Forelimb muscle (tissue), 1 donor: ENCODE measurements at places on chromosomes 3 and 15. TPM values are rescaled to one million over a fixed set of nuclear protein-coding genes. Genes with fewer than 3 reads are reported as not detected.
A peak's percentile ranks its signal among the peaks of the same experiment; 100 is the strongest.

GRCh38 chr3:153885359-153885758, 235.8 kb upstream of the ARHGEF26 start:
- no peak for DNase-seq

GRCh38 chr3:197454014-197454413, 101.8 kb downstream of the BDH1 start:
- DNase-seq, result no peak

Gene TGM5
- polyA plus RNA-seq, result 0.16 TPM

GRCh38 chr3:51311055-51311454, 74.0 kb upstream of the MANF start:
- no peak for DNase-seq

GRCh38 chr3:130430266-130430665, 84.8 kb downstream of the COL6A5 start:
- peak; percentile 46 for DNase-seq

DNA sequence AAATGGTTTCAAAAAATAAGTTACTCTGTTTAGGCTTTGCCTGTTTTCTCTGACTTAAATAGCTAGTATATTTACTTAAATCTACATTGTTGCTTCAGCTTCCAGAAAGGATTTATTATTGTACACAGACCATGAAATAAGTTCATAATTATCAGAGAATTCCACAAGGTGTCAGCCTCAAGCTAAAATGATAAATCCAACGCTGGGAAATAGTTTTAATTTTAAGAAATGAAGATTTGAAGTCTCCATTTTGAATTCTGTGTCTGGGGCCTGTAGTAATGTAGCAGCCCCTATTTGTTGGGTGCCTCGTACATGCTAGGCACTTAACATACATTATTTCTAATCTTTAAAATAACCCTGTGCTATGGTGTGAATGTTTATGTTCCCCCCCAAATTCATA, 92.6 kb upstream of the KCNMB2 start:
- no peak for DNase-seq

- DNase-seq, result no peak
These were observed 3.1 kb upstream of the CERS3 start for GRCh38 chr15:100531823-100532327.

- DNase-seq, result no peak
These were observed 15.2 kb downstream of the GK5 start for GRCh38 chr3:142210144-142210543.

Gene DLEC1
- polyA plus RNA-seq, result 0.59 TPM

GRCh38 chr3:141528800-141529199, 42.0 kb downstream of the RASA2 start:
- no peak for DNase-seq

Gene LRRC31
- not detected for polyA plus RNA-seq

DNA sequence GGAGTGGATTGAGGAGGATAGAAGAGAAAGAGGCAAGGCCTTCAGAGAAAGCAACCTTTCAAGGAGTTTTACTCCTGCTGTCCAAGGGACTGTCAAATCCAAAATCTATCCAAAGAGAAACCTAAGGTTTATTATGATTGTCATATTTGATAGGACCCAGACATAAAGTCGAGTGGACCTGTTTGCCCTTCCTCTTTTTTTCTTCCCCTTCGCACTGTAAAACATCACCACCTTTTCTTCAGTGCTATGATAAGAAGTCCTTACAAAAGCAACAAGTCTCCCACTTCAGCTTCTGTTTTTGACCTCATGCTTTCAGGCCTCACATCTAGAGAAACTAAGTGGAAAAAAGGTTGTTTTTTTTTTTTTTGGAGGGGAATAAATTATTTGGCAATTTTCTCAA, 73.0 kb downstream of the TRPC1 start:
- no peak for DNase-seq

DNA sequence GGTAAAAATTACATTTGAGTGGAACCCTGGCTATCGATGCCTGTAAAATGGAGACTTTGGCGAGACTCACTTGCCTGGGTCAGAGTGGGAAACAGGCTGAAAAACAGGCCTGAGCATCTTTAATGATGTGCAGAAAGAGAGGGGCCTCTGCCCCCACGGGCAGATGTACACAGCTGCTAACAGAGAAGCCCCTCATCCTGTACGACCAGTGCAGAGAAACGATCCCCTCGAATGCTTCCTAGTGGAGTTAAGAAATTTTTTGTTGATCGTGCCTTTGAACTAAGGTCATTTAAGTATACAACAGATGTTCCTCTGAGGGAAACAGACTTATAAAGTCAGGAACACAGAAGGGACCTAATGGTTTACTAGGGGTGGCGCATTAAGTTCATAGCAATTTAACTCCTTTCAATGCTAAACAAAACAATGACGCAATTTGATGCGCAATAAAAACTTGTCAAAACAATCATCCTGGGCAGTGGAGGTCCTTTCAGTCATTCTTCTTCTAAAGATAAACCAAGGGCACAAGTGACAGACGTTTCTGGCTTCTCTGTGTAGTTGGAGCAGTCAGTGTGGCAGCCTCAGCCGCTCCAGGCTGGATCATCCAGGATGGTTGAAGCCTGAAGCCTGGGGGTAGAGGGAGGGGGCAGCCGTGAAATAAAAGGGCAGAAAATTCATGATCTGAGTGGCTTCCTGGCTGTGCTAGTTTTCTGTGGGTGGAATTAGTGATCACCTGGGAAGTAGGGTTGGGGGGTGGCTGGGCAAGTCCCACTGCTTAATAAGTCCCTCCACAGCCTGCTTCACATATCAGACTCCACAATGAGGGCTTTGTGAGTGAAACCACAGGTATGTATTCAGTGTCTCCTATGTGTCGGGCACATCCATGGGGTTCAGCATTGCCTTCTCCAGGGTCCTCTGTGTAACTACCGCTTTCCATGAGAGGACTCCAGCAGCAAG, 50.8 kb upstream of the MRPS22 start:
- DNase-seq, result no peak

Gene MRPS11
- polyA plus RNA-seq, result 42.7 TPM

DNA sequence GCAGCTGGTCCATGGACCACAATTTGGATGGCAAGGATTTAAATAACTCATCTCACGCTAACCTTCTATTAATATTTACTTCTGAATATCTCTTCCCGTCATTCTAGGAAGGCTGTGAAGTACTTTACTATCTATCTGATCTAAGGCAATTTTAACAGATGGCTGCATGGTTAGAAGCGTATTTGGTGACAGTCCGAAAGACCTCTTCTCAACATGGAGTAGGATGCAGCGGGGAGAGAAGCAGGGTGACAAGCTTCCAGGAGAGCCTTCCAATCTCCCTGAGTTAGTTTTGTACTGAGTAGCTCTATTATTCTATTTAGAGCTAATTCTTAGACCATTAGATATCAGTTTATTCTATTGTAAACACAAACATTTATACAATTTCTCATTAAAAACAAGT, 309.4 kb downstream of the PLCL2 start:
- DNase-seq, result no peak

DNA sequence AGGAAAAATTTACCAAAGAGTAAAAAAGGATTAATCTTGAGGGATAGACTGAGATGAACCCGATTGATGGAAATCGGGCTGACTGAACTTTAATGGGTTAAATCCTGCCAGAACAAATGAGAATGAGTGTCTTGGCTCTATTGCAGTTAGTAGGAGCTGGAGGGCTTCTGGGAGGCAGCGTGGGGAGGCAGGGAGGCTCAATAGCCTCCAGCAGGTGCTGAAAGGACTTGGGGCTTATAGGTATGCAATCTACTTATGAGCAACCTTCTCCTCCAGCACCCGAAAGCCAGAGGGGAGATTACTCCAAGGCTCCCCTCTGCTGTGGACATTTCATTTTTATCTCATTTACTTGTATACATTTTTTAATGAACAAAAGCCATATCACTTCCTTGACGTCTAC, 1.0 kb upstream of the CRYBG3 start:
- DNase-seq, result no peak

DNA sequence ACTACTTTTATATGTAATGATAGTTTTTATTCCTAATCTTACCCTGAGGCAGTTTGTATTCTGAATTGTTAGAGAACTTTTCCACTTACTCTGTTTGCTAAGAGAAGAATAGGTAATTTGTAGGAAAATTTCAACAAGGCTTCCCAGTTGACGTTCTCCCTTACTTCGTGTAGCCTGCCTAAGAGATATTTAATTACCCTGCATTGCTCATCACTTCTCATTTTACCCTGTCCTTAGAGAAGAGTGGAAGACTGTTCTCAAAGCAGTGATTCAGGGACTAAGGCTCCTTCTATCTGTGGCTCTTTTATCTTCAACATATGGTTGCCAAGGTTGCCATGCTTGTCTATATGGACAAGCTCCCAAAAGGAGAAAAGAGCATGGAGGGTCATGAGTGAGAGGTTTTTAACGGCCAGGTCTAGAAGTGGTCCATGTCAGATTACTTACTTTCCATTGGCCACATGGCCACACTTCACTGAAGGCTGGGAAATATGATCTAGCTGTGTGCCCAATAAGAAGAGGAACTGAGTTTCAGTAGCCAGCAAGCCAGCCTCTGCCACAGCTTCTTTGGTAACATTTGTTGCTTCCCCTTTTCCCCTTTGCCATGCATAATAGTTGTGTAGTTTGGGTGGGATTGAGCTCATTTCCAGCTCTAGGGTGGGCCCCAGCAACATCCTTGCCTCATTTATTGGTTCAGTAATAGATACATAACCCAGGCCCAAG, 22.1 kb downstream of the PDE8A start:
- no peak for DNase-seq

DNA sequence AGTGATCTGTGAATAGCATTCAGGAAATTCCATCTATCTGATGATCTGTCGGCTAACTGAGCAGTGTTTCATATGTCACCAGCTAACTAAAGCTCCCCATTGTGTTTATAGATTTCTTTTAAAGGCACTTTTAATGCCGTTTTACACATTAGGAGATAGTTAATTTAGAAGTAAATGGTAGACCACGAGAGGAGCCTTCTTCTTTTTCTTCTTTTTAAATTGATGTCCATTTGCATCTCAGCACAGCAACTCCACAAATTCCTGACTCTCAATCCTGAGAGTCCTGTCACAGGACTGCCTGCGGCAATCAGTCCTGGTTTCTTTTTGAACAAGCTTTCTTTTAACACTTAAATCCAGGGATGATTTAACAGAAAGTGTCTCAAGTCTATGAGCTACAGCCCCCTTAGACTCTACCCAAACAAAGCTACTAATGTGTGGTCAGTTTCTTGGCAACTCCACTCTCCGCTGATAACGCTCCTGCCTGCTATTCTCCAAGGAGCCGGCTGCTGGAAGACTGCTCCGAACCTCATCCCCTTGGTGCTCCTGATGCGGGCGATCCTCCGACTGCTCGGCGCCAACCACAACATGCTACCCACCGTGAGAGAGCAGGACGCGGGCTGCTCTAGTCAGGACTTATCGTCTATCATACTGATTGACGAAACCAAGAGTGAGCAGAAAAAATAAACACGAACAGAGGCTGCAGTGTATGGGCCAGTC, 421.4 kb downstream of the MECOM start:
- no peak for DNase-seq

- DNase-seq, result no peak
These were observed 16.2 kb upstream of the CCR9 start for GRCh38 chr3:45870099-45870498.

DNA sequence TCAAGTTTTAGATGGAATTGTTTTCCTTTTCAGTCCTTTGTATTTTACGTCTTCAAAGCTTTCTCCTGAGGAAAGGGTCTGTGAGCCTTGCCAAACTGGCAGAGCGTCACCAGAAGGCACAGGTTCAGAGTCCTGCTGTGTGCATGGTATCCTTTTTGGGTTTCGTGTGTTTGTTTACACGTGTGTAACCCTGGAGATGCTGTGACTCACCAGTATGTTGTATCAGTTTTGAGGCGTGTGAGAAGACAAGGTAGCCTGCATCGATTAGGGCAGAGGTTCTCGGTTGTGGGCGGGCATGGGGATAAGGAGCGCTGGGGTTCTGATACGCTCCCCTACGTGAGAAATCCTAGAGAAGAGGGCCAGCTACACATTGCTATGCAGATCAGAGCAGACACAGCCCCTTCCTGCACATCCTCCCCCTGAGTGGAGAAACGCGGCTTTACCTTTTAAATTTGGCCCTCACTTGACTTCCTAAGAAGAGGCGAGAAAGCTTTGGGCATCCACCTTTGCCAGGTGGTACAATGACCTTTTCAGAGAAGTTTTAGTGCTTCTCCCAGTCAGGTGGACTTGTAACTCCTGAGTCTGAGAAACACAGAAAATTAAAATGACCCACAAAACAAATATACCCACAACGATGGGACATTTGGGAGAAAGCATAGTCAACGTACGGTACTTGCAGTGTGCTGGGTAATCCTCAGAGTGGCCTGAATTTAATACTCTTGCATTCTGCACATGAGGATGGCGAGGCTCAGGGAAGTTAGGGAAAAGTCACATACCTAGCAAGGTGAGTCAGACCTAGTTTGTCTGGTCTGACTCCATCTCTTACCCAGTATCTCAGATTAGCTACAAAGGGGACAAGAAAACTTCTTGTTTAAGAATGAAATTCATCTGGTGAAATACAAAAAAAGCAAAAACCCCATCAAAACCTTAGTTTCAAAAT, 38.1 kb downstream of the TRAK1 start:
- DNase-seq, result no peak

- DNase-seq, result no peak
These were observed 25.4 kb downstream of the COMMD2 start for GRCh38 chr3:149726716-149727407.

Gene IL17RC
- 28.4 TPM for polyA plus RNA-seq

DNA sequence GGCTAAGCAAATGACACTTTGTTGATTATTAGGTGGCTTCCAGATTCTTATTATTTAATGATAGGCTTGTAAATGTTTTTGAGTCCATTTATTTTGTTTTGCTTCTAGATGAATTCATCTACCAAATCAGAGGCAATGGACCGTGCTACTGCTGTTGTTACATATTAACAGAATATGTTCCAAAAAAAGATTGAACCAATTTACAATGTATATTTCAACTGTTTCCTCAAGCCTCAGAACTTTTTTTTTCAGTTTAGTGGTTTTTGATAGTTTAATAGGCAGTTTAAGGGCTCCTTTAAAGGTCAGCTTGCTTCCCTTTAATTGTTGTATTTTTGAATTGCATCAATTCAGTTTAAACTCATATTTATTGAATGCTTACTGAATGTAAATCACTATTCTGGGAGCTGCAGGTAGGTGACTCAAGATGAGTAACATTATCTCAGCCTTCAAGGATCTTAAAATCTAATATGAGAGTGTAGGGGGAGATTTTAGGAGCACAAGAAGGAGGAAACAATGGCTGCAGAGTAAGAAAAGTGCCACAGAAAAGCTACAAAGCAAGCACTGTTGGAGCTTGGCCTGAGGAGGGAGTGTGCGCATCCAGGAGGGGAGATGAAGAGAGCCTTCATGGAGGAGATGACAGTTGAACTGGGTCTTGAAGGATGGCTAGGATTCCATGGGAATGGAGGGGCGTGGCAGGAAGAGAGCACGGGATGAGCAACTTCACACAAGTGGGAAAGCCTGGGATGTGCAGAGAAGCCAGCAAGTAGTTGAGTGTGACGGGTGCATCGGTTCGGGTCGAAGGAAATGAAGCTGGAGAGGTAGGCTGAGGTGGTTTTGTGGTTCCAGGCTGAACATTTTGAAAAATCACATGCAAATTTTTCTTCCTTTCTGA, 14.7 kb downstream of the MAP2K1 start:
- DNase-seq, result no peak

Gene CLDN18
- polyA plus RNA-seq, result 0.39 TPM

- DNase-seq, result no peak
These were observed 64.8 kb downstream of the FAM43A start for GRCh38 chr3:194750491-194750828.
